ENCODE measurements at places on chromosomes 13 and 19.

DNA sequence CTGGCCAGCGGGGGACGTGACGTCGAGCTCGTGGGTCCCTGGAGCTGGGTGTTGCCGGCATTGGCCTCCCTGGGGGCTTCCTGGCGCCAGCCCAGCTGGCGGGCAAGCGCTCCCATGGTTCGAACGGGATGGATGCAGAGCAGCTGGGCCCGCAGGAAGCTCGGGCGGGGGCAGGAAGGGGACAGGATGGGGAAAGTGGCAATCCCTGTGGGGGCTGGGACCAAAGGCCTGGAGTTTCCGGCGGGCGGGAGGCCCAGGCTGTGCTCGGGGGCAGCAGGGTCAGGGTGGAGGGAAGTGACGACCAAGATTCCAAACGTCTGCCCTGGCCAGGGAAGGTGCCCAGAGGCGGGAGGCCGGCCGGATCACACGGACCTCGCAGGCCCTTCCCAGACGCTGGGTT is 19.3 kb downstream of the PALM start:
- DNase-seq = no peak

GRCh38 chr19:48642862-48643261 is 3.1 kb downstream of the CA11 start:
- DNase-seq = no peak

- no peak for DNase-seq
Observed at GRCh38 chr13:71775966-71776365, 91.0 kb downstream of the DACH1 start.

- DNase-seq = no peak
Observed at GRCh38 chr13:44397766-44398223, 24.2 kb downstream of the SERP2 start.

GRCh38 chr13:45055198-45055901 is 65.0 kb upstream of the GTF2F2 start:
- peak; percentile 62 for DNase-seq

GRCh38 chr13:23580684-23581060 is 10.5 kb downstream of the TNFRSF19 start:
- no peak for DNase-seq

- DNase-seq = no peak
Observed at GRCh38 chr13:74306496-74306895, 172.3 kb upstream of the KLF12 start.

- no peak for DNase-seq
Observed at GRCh38 chr13:34307607-34308006, 489.7 kb downstream of the RFC3 start.

DNA sequence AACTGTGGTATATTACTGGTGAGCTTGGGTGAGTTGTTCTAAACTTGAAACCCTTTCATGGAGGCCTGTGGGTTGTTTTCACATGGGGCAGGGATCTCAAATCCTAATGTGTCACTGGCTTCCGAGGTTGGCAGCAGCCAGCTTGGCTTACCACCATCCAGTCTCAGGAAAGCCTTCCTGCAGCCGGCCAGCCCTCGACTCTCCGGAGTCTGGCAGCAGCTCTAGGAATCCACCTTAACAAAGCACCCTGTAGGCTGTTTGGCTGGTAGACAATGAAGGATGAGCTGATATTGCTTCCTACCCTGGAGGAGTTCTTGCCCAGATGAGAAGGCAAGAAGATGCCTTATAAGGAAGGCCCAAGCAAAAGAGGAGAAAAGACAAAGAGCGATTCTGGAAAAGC is 188.3 kb downstream of the KLF12 start:
- DNase-seq = no peak

- DNase-seq = no peak
Observed at GRCh38 chr19:34539396-34539795, 57.8 kb downstream of the WTIP start.

DNA sequence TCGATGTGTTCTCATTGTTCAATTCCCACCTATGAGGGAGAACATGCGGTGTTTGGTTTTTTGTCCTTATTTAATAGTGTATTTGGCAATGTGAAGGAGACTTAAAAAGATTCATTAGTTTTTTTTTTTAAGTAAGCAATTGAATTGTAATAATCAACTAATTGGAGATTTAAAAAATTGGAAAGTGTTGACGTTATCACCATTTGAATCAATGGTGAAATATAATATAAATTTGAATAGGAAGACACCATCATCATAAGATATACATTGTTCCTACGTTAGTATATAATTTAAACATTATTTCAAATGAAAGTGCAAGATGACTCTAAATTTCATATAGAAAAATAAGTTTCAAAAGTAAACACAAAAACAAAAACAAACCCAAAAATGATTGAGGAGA is 2858.1 kb upstream of the PCDH20 start:
- no peak for DNase-seq

All from activated T-cell treated with anti-CD3 and anti-CD28 coated beads, Interleukin-2, amount 50 U/mL, for 48 hours (primary cell).